ENCODE measurements at places on chromosomes 4 and X.

- DNase-seq, result no peak
Observed at GRCh38 chr4:177384856-177385397, 57.3 kb downstream of the AGA start.

DNA sequence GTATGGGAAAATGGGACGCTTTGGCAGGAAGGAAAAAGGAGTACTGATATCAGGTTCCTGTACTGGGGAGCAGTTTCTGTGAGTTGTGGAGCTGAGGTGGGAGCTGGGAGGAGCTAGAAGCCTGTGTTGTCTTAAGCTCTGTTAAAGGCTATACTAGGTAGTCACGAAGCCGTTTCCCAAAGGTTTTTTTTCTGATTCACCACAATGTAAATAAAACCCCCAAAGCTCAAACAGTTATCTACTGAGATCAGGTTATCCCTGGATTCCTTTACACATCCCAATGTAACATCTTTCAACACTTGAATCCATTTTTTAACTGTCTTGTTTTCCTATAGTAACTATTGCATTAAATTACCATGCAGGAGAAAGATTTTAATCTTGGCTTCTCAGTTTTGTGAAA lies 297.4 kb upstream of the SFRP2 start:
- DNase-seq, result no peak

- no peak for DNase-seq
Observed at GRCh38 chr4:173247321-173247720, 78.7 kb downstream of the GALNT7 start.

- no peak for DNase-seq
Observed at GRCh38 chrX:13697455-13697854, 8.5 kb downstream of the RAB9A start.

- DNase-seq, result no peak
Observed at GRCh38 chr4:142085513-142086292, 449.3 kb downstream of the IL15 start.

DNA sequence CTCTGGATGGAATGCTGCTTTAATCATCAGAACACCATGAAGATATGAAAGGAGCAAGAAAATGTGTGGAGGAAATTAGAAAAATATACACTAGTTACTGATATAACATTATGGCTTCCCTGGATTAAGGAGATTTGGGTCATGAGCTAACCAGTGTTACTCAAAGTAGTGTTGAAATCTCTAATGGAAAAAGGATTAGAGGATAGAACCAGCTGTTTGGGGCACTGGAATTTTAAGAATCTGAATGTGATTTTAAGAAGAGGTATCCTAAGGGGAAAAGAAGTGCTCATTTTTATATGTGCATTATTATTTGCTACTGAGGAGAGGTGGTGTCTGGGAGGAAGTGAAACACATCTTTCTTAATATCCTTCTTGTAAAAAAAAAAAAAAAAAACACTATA lies 164.1 kb upstream of the PPARGC1A start:
- no peak for DNase-seq

DNA sequence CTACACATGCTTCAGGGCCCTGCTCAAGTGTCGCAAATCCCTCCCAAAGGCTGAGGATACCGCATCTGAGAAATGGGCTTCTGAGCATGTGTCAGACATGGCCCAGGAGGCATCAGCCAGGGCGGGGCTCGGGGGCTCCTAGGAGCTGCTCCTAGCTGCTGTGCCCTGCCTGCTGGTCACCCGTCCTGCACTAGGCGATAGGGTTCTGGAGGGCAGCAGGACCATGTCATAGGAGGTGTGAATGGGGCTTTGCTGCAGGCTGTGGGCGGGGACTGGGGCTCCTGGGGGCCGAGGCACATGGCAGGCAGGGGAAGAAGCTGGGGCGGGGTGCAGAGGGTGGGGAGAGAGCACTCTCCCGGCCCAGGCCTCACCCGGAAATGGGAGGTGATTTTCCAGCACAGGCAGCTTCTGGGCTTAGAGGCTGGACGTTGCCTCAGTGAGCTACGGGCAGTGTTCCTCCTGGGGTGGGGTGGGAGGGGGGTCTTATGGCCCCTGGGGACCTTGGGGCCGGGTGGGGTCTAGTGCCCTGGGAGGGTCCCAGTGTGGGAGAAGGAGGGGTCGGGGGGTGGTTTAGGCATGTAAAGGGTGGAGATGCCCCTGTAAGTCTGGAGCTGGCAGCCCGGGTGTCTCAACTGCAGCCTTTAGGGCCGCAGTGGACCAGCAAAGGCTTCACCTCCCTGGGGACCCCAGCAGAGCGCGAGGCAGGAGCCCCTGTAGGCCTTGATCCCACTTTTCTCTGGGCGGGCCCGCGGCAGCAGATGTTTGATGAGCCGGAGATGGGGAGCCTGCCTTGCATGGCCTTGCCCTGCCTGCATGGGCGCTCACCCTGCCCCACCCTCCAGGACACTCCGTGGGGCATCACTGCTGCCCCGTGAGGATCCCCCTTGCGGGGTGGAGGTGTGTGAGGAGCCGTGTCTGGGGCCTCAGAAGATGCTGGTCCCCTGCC lies 98.6 kb upstream of the LRPAP1 start:
- DNase-seq, result no peak

DNA sequence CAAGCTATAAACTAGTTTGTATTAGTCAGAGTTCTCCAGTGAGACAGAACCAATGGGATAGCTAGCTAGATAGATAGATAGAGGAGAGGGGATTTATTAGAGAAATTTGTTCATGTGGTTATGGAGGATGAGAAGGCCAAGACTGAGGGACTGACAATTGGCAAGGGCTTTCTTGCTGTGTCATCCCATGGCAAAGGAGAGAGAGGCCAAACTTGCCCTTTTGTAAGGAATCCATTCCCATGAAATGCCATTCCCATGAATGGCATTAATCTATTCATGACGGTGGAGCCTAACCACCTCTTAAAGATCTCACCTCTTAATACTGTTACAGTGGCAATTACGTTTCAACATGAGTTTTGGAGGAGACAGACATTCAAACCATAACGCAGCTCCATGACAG lies 58.1 kb downstream of the LINC00632 start:
- DNase-seq, result no peak
